ENCODE measurements at places on chromosomes 7 and 10.

DNA sequence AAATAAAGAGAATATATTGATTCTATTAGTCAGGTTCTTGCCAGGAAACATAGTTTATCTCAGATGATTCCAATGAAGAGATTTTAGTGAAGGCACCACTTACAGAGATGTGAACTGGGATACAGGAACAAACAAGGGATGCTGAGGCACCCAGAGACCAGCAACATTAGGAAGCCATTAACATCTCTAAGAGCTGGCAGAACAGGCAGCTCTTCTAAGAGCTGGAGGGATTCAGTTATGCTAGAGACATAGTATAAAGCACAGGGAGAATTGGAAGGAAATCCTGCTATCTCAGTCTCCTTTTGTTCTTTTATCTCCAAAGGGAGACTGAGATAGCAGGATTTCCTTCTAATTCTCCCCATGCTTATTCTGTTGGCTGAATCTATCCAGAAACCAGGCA, 22.0 kb downstream of the OR6B1 start:
- DNase-seq = no peak

DNA sequence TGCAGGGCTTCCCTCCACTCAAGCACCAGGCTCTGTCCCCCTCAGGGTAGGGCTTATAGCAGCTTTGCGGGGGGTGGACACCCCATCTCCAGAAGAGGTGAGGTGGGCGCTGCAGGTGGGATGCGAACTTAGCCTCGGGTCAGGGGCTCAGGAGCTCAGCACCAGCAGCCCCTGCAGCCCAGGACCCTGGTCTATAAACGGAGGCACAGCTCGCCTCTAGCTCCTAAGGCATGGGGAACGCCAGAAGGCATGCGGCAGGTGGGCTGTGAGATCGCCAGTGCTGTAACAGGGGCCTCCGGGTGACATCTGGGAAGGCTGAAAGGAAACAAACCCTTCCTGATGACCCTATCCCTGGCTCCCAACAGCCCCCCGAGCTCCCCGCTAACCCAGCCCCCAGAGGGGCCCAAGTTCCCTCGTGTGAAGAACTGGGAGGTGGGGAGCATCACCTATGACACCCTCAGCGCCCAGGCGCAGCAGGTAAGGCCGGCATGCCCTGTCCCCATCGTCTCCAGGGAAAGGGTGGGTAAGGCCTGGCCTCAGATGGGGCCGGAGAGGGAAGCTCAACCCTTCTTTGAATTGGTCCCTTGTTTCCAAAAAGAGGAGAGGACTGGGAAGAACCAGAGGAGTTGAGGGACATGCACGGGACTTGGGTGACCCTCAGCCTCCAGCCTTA, 4.2 kb downstream of the NOS3 start:
- no peak for DNase-seq

DNA sequence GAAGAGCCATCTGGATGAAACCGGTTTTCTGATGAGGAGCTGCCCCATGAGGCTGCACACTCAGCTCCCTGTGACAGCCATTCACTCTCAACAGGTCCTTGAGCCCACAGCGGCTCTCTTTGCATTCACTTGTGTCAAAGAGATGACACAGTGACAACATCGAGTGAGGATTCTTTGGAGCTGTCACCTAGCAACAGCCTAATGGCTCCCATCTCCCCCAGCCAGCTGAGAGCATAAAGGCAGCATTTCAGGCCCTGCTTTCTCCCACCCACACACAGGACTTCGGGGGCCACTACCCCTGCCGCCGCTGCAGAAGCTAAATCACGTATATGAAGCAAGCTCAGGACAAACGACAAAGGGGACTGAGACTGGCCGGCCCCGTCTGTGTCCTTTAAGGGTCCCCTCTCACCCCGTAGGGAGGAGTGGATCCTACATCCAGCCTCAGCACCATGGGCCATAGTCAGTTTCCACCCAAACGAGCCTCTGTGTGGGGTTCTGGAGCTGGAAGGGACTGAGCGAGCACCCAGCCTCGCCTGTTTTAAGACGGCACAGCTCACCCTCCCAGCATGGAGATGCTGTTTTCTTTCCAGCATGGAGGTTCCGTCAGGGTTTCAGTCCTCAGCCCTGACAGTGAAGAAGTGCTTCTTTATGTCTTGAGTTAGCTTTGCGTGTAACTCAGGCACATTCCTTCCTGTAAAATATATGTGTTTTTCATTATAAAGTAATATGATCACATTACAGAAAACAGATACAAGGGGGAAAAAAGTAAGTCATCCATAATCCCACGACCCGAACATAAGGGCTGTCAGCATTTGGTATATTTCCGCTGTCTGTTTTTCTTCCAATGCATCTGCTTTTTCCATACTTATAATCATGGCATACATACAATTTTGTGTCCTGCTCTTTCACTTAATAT, 4.9 kb downstream of the CPA4 start:
- DNase-seq = no peak

- DNase-seq = no peak
Observed at GRCh38 chr10:85137253-85137652, 808.9 kb downstream of the CCSER2 start.

DNA sequence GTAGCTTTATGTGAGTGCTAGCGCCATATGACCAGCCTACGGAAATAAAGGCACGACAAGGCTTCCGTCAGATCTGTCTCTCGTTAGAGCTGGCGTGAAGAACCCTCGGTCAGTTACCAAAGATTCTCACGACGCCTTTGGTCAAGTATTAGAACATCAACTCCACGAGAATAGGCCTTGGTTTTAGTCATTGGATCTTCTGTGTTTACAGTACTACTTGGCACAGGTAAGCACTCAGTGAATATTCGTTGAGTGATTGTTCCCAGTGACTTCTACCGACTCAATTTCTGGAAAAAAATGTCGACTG, 316 bp downstream of the RBM48 start:
- no peak for DNase-seq

DNA sequence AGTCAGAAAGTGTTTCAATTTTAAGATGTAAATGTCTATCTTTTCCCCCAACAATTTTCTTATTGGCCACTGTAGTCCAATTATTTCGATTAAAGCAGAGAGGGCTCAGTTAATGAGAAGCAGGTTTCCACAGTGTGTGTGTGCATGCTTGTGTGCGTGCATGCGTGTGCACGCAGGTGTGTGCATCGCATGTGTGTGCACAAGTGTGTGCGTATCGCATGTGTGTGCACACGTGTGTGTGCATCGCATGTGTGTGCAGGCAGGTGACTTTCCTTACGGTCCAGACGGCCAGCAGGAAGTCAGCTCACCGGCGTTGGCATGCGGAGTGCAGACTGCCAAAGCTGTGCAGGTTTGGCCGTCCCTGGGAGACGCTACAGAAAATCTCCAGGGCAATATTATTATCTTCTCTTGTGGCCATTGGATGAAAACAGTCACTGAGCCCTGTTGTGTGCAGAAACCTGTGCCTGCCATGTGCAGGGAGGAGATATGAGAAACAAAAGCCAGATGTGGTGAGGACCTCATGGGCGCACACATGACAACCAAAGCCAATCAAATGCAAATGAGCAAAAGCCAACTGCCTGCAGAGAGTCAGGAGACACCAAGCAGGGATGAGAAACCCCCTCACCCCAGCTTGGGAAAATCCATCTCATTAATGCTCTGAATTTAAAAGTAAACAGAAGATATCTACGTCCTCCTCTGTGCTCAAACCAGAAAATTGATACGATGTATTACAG, 70.4 kb downstream of the C10orf90 start:
- DNase-seq = no peak

DNA sequence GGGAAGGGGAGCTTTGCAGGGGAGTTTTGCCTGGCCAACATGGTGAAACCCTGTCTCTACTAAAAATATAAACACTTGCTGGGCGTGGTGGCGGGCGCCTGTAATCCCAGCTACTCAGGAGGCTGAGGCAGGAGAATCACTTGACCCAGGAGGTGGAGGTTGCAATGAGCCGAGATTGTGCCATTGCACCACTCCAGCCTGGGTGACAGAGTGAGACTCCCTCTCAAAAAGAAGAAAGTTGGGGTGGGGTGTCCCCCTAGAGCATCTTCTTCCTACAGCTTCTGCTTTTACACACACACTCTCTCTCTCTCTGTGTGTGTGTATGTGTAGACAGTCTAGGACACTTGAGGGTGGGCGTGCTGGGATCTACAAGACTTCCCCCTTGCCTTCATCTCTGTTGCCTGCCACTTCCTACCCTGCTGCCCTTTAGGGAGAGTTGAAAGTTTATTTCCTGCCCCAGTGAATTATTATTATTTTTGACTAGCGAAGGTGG, 21.7 kb downstream of the PLAU start:
- no peak for DNase-seq

DNA sequence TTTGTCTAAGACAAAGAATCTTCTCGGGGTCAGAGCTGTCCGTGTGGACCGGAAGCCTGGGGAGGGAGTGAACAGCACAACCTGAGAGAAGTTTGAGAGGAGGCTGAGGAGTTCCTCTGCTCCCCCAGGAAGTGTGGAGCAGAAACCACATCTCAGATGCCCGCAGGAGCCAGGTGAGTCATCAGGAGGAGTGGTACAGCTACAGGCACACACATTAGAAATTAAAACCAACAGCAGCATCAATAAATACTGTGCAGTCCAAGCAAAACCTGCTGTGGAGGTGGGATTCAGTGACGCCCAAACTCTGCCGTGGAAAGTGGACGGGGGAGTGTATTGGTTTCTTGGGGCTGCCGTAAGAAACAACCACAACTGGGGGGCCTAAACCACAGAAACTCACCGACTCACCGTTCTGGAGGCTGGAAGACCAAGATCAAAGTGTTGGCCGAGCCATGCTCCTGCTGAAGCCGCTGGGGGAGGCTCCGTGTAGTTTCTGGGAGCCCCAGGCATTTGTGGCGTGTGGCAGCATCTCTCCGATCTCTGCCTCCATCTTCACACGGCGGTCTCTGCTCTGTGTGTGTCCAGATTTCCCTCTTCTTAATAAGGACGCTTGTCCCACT, 31.2 kb upstream of the GARS1 start:
- no peak for DNase-seq

GRCh38 chr7:134696261-134696660, 49.6 kb downstream of the BPGM start:
- no peak for DNase-seq

Measured in stimulated activated CD8-positive, alpha-beta memory T cell treated with anti-CD3 and anti-CD28 coated beads, Interleukin-7, amount 100 ng/mL, for 1 hour (primary cell).